ENCODE measurements at places on chromosomes 3 and 15.

DNA sequence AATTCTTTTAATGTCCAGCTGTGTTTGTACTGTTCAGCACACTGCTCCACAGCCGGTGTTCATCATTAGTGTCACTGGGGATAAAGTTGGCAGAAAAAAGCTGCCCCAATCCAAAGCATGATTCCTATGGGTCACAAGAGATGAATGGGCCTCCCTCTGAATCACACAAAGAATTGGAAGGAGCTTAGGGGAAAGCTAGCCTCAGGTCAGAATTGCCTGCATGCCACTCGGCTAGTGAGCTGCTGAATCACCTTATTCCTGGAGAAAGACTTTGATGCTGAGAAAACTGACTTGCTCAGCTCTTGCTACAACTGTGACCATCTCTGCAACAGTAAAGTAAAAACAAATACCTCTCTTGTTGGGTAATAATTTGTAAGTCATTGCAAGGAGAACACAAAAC is 3.5 kb downstream of the CCK start:
- peaks cover 2% of the 10 kb centered on the region for H3K4me1 ChIP-seq
- peak; percentile 97 for DNase-seq
- no peaks in the 10 kb centered on the region for H3K36me3 ChIP-seq
- no peak overlapping the region for H3K4me3 ChIP-seq
- peaks cover 18% of the 10 kb centered on the region for H3K27me3 ChIP-seq
- no peak overlapping the region for H3K27ac ChIP-seq

DNA sequence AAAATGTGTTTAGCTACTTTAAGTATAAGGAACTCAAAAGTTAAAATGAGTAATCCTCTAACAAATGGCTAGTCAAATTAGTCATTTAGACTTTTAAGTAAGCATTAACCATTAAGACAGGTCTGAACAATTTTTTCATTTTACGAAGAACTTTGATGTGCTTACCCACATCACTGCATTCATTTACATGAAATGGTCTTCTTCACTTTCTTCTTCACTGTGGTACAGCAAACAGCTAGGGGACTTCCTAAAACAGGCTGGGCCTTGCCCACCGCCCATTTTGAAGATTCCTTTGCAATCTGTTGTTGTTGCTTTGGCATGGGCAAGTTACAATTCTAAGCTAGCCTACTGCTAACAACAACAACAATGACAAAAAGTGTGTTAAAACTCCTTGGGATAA is 67.4 kb downstream of the CBLB start:
- DNase-seq: no peak
- no peak overlapping the region for H3K4me3 ChIP-seq
- H3K36me3 ChIP-seq: peaks cover 5% of the 10 kb centered on the region
- no peaks in the 10 kb centered on the region for H3K4me1 ChIP-seq
- H3K27ac ChIP-seq: no peak overlapping the region

DNA sequence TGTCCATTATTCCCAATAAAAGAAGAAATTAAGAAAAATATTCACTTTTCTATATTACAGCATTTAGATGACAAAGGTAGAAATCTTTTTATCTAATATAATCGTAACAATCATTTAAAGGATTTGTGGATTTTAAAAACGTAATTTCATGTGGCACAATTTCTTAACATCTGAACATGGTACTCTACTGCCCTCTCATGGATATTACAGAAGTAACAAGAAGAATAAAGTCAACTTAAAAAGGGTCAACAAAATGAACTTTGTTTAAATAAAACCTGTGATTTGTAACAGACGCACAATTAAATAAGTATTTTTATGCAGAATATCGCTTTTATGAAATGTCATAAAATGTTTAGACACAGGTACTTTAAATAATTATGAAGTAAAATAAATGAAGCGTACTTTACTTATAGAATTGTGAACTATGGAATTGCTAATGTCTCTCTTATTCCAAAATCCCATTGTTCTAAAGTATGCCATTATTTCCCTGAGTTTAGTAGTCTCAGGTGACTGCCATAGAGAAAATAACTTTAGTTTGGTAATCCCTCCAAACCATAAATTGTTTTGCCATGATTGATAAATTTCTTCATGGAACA is 366.8 kb upstream of the ZNF385D start:
- no peaks in the 10 kb centered on the region for H3K27me3 ChIP-seq
- no peak overlapping the region for H3K4me3 ChIP-seq
- DNase-seq: peak; percentile 73
- no peaks in the 10 kb centered on the region for H3K36me3 ChIP-seq
- no peaks in the 10 kb centered on the region for H3K4me1 ChIP-seq
- no peak overlapping the region for H3K27ac ChIP-seq

DNA sequence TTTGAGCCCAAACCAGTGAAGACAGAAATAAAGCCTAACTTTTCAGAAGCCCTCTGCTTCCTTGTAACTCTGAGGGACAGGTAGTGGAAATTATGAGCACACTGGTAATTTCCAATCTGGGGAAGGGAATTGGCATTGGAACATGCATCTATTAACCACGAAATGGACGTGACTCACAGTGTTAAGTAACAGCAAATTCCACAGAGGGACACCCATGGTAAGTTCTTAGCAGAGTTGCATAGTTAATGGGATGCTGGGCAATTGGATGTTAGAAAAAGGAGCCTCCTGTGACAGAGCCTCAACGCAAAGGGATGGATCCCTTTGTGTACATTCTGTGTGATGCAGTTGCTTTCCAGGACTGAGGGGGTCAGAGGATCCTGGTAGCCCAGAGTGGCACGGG is 168.6 kb downstream of the SEMA6D start:
- H3K36me3 ChIP-seq: no peaks in the 10 kb centered on the region
- no peak overlapping the region for H3K4me3 ChIP-seq
- H3K4me1 ChIP-seq: no peaks in the 10 kb centered on the region
- DNase-seq: peak; percentile 32
- H3K27ac ChIP-seq: no peak overlapping the region

DNA sequence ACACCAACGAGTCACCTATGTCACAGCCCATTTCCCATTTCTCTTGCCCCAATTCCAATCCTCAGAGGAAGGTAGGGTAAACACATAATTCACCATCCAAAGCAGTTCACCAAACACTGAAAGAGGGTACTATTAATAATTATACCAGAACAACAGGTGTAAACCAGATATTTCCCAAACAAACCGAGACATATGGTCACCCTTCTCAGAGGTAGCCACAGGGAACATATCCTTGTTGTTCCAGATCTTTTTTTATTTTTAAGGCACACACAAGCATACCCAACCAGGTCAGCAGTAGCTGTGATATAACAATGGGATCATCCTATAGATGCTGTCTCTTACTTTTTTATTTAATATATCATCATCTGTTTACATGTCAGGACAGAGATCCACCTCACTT is 24.7 kb downstream of the MAGI1 start:
- H3K27me3 ChIP-seq: no peaks in the 10 kb centered on the region
- DNase-seq: no peak

GRCh38 chr15:73989001-73989798 is 2.9 kb downstream of the STOML1 start:
- no peak for DNase-seq
- H3K27me3 ChIP-seq: no peaks in the 10 kb centered on the region
- H3K27ac ChIP-seq: no peak overlapping the region
- H3K4me3 ChIP-seq: no peak overlapping the region
- peaks cover 10% of the 10 kb centered on the region for H3K4me1 ChIP-seq
